Stimulated activated CD8-positive, alpha-beta memory T cell treated with anti-CD3 and anti-CD28 coated beads, Interleukin-4, amount 100 ng/mL, for 1 hour (primary cell): ENCODE measurements at places on chromosomes 5 and 9.

- no peak for DNase-seq
Measured at GRCh38 chr5:133793756-133794465, 174.5 kb downstream of the C5orf15 start.

- DNase-seq = no peak
Measured at GRCh38 chr9:71636143-71636839, 132.0 kb downstream of the CEMIP2 start.

GRCh38 chr5:16673241-16674201, 56.7 kb upstream of the RETREG1 start:
- no peak for DNase-seq

DNA sequence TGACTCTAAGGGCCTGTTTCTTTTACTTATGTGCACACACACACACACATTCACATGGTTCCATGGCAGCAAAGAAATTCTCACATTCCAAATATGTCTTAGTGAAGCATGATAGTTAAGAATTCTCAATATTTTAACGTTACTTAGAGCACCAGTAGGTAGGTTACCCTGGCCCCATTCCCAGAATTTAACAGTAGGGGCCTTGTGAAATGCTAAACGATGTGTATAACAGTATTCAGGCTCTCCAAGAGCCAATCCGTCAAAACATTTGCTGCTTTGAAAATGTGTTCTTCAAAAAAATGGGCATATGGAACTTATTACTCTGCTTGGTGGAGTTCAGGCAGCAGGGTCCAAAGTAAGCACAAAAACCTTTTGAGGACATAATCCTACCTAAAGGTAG, 93.7 kb upstream of the DAB2 start:
- no peak for DNase-seq

DNA sequence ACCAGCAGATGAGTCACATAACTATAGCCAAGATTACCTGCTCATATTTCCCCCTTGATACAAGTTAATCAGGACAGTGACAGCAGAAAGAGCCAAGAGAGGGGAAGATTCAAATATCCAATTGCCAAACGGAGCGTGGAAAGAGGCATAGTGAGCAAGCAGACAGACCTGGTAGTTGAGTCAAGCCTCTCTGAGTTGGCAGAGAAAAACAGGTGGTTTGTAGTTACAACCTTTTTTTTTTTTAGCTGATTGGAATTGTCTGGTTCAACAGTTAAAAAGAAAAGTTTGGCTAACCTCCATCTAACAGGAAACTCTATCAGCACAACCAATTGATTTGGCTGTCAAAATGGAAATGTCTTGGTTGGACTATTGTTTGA, 272.1 kb downstream of the TLE1 start:
- DNase-seq = no peak

GRCh38 chr9:124657516-124657915, 113.6 kb downstream of the NR6A1 start:
- no peak for DNase-seq

GRCh38 chr9:77177894-77178794, 810 bp downstream of the VPS13A start:
- no peak for DNase-seq

GRCh38 chr9:93346231-93347112, 105.0 kb upstream of the FAM120A start:
- no peak for DNase-seq

- no peak for DNase-seq
Measured at GRCh38 chr9:96064826-96065481, 189.5 kb downstream of the ERCC6L2 start.

- DNase-seq = no peak
Measured at GRCh38 chr9:113664181-113664875, 200.8 kb downstream of the RGS3 start.

DNA sequence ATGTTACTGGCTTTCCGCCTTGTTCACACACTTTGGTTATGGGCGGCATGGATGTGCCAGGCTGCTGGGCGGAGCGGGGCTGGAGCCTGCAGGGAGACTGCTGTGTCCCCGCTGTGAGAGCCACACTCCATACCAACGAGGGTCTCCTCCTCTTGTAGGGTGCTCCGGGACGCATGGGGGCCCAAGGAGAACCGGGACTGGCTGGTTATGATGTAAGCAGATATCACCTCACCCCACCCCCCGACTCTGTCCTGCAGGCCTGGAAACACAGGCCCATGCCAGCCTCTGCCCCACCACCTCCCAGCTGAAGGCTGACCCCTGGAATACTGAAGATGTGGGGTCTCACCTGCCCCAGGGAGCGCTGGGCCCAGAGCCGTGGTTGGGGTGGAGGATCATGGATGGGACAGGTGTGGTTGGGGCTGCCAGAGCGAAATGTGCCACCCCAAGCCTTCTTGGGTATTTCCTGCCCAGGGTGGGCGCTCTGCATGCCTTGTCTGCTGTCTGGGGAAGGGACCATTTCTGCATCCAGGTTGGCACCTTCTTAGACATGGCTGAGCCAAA, 39.3 kb upstream of the ORM1 start:
- DNase-seq = no peak

DNA sequence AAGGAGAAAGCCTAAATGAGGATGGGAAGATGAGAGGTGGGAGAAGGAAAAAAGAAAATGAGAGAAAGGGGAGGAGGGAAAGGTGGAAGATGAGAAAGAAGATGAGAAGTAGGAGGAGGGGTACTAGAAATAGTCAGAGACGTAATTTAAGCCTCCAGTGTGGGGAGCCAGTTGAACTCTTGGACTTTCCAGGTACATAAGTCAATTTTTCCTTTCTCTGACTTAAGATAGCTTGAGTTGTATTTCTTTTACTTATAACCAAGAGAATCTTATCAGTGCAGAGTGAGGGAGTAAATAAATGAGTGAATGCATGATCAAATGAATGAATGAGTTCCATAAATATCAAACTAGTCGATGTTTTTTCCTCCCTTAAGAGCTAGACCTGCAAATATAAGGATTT, 21.5 kb upstream of the WHRN start:
- DNase-seq = no peak
